ENCODE measurements at places on chromosomes 12 and 14.
A peak's percentile ranks its signal among the peaks of the same experiment; 100 is the strongest.

DNA sequence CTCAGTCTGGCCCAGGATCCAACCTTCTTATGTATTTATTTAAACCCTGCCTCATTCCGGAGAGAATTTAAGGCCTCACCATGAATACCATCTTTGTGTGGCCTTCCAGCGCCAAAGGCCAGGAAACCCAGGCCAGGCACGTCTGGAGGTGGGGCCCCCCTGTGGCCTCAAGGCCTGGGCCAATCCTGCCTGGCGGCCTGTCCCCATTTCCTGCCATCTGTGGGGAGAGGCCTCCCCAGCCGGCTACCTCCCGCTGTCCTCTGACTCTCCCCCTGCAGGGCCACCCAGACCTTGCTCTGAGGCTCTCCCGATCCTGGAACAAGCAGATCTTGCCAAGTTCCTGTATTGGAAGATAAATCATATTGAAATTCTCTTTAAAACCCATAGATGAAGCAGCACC lies 37.4 kb upstream of the MEG3 start:
- no peak for DNase-seq

- DNase-seq: peak; percentile 25
Measured at GRCh38 chr14:55122440-55122986, 6.5 kb upstream of the LGALS3 start.

- no peak for DNase-seq
Measured at GRCh38 chr14:89667983-89668382, 250.9 kb upstream of the FOXN3 start.

DNA sequence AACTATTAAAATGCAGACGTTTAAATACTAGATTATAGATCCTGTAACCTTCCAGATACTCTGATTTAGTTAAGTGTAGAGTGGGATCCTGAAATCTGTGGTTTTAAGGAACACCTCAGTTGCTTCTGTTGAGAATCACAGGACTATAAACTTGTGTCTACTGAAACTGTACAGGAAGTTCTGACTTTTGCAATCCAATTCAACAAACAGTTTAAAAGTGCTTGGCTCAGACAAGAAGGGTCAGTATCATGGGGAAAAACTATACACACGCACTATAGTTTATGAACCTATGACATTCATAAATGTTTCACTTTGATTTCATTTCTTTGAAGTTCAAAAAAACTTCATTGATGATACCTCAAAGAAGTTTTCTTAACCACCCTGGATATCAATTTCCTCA lies 13.8 kb downstream of the PDE3A start:
- DNase-seq: no peak

- DNase-seq: no peak
Measured at GRCh38 chr14:52551205-52551604, 1.1 kb downstream of the TXNDC16 start.

DNA sequence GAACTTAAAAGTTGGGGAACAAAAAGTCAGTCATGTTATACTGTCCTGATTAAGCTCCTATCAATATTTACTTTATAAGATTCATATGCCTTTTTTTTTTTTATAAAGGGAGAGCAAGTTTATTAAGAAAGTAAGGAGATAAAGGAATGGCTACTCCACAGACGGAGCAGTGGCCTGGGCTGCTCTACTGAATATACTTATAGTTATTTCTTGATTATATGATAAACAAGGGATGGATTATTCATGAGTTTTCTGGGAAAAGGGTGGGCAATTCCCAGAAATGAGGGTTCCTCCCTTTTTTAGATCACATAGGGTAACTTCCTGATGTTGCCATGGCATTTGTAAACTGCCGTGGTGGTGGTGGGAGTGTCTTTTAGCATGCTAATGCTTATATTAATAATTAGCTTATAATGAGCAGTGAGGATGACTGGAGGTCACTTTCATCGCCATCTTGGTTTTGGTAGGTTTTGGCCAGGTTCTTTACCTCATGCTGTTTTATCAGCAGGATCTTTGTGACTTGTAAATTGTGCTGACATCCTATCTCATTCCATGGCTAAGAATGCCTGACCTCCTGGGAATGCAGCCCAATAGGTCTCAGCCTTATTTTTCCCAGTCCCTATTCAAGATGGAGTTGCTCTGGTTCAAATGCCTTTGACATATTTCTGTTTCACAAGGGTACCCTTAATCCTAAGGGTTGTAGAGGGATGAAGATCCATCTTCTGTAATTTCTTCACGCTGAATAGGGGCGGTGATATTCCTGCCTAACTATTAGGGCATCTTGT lies 73.9 kb downstream of the OTOGL start:
- no peak for DNase-seq
